ENCODE measurements at places on chromosomes 11 and 22. TPM values are rescaled to one million over a fixed set of nuclear protein-coding genes. Genes with fewer than 3 reads are reported as not detected.

NTM gene
- total RNA-seq = not detected

MAP6 gene
- 1.4 TPM for total RNA-seq

GRAMD1B gene
- 38.4 TPM for total RNA-seq

TMEM86A gene
- total RNA-seq = 0.44 TPM

OPCML gene
- not detected for total RNA-seq
